Endothelial cell (in vitro differentiated cells): ENCODE measurements at places on chromosomes 1 and 21. TPM values are rescaled to one million over a fixed set of nuclear protein-coding genes. Genes with fewer than 3 reads are reported as not detected.

DNA sequence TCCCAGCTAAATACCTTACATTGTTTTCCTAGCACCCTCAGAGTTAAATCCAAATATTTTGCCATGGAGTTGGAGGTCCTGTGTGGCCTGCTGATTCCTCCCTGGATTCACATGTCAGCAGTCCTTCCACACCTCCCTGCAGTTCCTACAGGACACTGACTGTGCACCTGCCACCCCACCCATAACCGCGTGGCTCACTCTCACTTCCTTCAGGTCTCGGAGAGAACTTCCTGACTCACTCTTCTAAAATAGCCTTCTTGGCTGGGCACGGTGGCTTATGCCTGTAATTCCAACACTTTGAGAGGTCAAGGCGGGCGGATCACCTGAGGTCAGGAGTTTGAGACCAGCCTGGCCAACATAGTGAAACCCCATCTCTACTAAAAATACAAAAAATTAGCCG lies 8.4 kb upstream of the CAMTA1 start:
- no peaks in the 10 kb centered on the region for H3K27me3 ChIP-seq
- H3K36me3 ChIP-seq: no peaks in the 10 kb centered on the region
- H3K4me1 ChIP-seq: no peaks in the 10 kb centered on the region
- H3K4me3 ChIP-seq: no peak overlapping the region

- no peak overlapping the region for H3K27ac ChIP-seq
- peaks cover 6% of the 10 kb centered on the region for H3K4me1 ChIP-seq
- H3K27me3 ChIP-seq: peaks cover 3% of the 10 kb centered on the region
- H3K4me3 ChIP-seq: no peak overlapping the region
- H3K36me3 ChIP-seq: peaks cover 7% of the 10 kb centered on the region
- no peak for DNase-seq
Measured at GRCh38 chr1:170556917-170557316, 25.0 kb downstream of the GORAB start.

The SELE gene
- total RNA-seq: 14.3 TPM

DNA sequence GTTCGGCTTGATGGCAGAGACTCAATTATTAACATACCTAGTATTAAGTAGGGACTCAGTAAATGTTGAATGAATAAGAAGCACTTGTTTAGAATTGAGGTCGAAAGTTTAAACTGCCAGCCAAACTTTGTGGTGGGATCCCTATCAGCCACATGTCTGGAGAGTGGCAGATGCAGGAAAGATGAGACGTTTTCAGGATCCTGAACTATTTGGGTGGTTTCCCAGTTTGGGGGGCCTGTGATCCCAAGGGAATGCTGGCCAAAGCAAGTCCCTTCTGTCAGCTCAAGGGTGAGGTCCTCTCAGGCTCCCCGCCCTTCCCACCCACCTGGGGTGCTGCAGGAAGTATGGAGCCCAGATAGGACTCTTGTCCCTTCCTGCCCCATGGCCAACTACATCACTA lies 38.6 kb downstream of the KCNC4 start:
- peaks cover 11% of the 10 kb centered on the region for H3K36me3 ChIP-seq
- DNase-seq: no peak
- no peak overlapping the region for H3K27ac ChIP-seq
- peaks cover 7% of the 10 kb centered on the region for H3K27me3 ChIP-seq

GRCh38 chr1:20281801-20282200 lies 8.9 kb upstream of the VWA5B1 start:
- no peak overlapping the region for H3K27ac ChIP-seq
- no peaks in the 10 kb centered on the region for H3K36me3 ChIP-seq
- H3K4me1 ChIP-seq: no peaks in the 10 kb centered on the region
- H3K27me3 ChIP-seq: peaks cover 9% of the 10 kb centered on the region
- DNase-seq: no peak
- no peak overlapping the region for H3K4me3 ChIP-seq

The ACBD6 gene
- total RNA-seq: 46.5 TPM

DNA sequence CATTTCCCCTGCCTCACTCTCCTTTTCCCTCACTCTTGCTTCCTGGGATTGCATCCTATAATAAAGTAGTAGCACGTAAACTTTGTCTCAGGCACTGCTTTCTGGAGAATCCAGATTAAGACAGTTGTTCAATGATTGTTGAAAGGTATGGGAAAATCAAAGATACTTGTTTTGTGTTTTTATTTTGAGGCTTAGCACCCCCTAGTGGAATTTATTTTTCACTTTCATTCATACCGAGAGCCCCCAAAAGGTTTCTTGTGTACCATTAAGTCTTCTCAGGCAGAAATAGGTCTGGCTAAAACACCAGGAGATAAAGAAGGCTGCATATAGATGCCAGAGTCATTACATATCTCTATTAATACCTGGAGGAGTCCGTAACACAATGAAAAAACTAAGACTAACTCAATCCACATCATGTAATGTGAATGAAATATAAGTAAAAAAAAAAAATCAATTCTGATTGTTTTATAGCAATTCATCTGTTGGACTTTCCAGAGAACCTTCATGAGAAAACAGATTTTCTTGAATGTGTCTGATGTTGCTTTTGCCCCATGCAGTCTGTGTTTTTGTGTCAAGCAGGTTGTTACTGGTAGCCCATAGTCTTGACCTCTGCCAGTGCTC lies 103.5 kb downstream of the RPE65 start:
- peaks cover 3% of the 10 kb centered on the region for H3K27me3 ChIP-seq
- H3K4me1 ChIP-seq: no peaks in the 10 kb centered on the region
- no peak overlapping the region for H3K4me3 ChIP-seq

GRCh38 chr1:41641475-41641814 lies 157.0 kb upstream of the EDN2 start:
- H3K36me3 ChIP-seq: no peaks in the 10 kb centered on the region
- H3K27me3 ChIP-seq: peaks cover 8% of the 10 kb centered on the region
- H3K27ac ChIP-seq: no peak overlapping the region

The HTR6 gene
- total RNA-seq: not detected

DNA sequence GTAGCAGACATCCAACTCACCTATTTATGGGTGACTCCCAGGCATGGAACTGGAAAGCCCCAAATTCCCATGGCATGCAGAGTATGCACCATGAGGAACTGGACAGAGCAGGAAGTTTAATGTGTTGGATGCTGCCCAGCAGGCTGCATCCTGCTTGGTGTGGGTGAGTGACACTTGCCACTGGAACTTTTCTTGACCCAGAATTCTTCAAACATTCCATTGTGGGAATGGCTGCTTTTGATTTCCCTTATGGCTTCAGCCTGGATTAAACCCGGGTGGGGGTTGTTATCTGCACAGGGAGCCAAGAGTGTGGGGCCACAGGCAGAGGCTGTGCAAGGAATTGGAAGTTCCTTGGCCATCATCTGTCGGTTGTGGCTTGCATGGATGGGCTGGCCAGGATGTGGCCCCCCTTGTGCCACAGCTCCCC lies 26.9 kb upstream of the BACE2 start:
- H3K27ac ChIP-seq: peak overlapping the region; percentile 12
- peaks cover 10% of the 10 kb centered on the region for H3K36me3 ChIP-seq
- no peak overlapping the region for H3K4me3 ChIP-seq
- H3K27me3 ChIP-seq: peaks cover 13% of the 10 kb centered on the region
- H3K4me1 ChIP-seq: peaks cover 18% of the 10 kb centered on the region

DNA sequence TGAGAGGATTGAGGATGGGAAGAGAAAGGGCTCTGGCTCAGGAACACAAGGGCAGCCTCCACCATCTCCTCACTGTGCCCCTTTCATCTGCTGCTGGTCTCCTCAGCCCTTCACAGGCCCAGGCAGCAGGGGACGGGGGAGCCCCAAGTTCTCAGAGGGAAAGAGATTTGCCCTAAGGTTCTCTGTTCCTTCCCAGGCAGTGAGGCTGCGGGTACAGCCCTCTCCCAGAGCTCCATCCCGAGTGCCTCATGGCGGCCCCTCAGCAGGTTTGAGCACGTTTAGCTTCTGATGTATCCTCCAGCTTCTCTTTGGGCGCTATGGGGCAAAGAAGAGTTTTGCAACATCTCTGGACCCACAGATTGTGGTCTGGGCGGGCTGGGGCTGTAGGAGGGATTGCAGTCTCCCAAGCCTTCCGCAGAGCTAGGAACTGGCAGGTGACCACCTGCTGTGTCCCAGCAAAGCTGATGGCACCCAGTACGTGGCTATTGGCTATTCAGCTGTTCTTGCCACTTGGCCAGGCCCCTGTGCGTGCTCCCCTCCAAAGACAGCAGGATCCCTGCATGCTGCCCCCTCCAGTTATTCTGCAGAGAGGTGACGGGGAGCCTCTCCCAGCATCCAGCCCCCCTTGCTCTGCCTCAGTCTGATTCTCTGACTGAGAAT lies 10.1 kb downstream of the DISP3 start:
- no peak for DNase-seq
- peaks cover 19% of the 10 kb centered on the region for H3K4me1 ChIP-seq

GRCh38 chr21:14864211-14865021 lies 200.4 kb downstream of the NRIP1 start:
- peaks cover 6% of the 10 kb centered on the region for H3K27me3 ChIP-seq
- DNase-seq: peak; percentile 68
- H3K27ac ChIP-seq: no peak overlapping the region
- H3K4me3 ChIP-seq: no peak overlapping the region

DNA sequence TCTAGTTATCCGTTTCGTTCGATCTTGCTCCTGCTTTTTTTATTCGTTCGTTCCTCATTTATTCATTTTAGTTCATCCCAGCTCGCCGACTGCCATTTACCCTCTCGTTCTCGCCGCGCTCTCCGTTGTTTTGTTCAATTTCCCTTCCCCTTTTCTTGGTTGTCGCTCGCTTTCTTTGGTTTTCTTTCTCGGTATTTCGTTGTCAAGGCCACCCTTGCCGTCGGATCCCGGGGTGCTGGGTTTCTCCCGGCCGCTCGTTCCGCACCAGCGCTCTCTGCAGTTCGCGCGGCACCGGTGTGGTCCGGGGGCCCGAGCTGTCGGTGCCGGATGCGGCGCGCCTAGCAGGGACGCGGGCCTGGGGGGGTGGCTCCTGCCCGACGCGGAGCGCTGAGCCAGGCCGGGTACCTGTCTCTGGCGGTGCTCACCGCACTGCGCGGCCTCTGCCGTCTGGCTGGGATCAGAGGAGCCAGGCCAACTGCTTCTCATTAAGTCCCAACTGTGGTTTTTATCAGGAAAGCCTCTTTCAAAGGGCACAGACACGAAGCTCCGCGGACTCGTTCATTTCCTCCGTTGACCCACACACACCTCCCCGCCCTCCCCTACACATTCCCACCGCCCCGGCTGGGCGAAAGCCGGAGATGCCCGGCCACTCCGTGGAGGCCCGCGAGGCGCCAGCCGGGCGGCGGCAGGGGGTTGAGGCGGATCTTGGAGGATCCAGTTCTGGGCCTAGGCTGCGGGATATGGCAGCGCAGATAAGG lies 1.6 kb downstream of the ALX3 start:
- DNase-seq: no peak
- H3K36me3 ChIP-seq: peaks cover 13% of the 10 kb centered on the region
- peak overlapping the region; percentile 17 for H3K27ac ChIP-seq
- peak overlapping the region; percentile 80 for H3K4me3 ChIP-seq
- H3K27me3 ChIP-seq: peaks cover 24% of the 10 kb centered on the region

DNA sequence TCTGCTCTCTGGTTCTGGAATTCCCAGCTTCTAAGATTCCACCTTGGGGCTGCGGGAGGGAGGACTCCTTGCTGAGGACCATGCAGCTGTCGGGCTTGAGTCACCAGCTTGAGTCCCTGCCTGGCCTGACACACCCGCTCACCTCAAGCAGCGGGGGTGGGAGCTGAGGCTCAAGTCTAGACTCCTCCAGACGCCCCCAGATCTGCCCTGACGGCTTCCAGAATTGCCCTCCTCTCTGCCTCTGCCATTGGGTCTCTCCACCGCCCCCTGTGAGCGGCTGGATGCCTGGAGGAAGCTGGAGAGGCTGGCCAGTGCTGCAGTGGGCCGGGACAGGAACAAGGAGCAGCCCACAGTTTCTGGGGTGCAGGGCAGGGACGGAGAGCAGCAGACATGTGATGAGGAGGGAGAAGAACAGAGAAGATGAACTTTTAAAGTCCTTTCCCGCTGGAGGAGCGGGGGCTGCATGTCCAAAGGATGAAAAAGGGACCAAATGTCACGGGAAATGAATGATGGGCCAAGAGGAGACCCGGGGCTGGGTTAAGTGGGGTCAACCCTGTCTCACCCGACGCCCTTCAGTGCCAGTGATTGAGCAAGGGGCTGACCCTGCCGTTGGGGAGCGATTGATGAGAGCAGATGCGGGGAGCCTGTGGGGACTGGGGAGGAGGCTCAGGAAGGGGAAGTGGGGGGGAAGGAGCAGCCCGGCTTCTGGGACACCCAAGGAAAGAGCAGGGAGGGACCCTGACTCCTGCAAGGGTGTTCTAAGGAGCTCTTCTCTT lies 13.5 kb downstream of the CRABP2 start:
- peak overlapping the region; percentile 60 for H3K4me3 ChIP-seq
- H3K27me3 ChIP-seq: peaks cover 23% of the 10 kb centered on the region
- DNase-seq: peak; percentile 49
- no peak overlapping the region for H3K27ac ChIP-seq

DNA sequence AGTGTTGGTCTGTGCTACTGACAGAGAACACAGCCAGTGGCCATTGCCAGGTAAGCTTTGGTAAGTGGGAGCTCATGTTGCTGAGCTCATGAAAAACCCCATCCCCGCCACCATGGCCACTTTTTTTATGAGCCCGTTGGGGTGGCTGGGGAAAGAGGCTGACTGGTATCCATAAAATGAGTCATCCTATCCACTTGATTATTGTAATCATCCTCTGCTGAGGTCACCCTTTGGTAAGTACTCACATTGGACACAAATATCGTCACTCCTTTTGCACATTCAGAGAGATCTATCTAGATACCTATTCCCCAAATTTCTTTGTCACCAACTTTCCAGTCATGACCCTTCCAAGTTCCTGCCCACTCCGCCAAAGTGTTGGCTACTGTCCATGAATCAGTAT lies 22.0 kb downstream of the SLAMF7 start:
- H3K4me3 ChIP-seq: no peak overlapping the region
- no peak for DNase-seq
- H3K36me3 ChIP-seq: no peaks in the 10 kb centered on the region
- H3K27me3 ChIP-seq: no peaks in the 10 kb centered on the region
- no peaks in the 10 kb centered on the region for H3K4me1 ChIP-seq

The LENEP gene
- total RNA-seq: 0.82 TPM
